ENCODE measurements at places on chromosomes 11 and 22.

DNA sequence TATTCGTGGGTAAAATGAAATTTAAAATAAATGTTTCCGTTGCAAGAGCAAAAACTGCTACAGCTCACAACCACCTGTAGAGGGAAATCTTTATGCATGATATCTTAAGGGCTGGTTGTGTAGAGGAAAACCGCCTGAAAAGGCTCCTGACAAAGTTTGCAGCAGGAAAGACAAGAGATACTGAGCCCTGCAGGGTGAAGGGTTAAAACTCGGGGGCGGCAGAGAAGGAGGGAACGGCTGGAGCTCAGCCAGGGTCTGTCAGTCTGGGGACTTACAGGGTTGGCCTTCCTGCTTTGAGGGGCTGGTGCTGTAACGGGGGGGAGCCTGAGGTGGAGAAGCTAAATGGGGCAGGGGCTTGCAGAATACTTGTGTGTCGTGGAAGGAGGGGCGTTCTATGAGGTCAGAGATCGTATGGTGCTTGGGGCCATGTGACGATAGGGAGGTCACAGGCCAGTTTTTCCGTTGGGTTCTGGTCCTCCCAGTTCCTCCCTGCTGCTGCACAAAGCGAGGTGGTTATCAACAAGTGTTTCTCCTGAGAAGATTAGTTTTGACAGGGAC, 122.9 kb upstream of the HSD17B12 start:
- no peak for DNase-seq

GRCh38 chr11:108224911-108225786, 2.3 kb downstream of the ATM start:
- DNase-seq, result no peak

DNA sequence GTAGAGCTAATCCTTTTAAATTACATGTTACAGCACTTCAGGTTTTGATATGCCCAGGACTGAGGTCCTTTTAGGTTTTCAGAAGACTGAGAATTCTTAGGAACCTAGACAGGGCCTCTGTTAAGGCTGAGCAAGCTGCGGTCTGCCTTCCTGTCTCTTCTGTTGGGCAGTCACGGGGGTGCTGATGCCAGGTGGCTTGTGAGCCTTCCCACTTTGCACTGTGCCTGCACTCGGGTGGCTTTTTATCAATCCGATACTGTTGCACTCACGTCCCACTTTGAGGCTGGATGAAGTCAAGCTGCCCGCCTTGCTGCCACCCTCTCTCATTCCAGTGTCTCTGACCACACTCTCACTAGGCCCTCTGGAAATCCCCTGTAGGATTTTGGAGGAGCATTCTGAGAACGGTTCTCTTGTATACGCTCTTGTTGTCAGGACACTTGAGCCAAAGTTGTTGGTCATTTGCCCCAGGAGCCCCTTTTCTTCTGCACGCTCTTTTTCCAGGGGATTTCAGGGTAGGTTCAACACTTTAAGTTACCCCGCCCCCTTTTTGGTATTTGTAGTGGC, 141.8 kb downstream of the TEAD1 start:
- DNase-seq, result no peak

GRCh38 chr11:122737951-122738693, 82.6 kb downstream of the UBASH3B start:
- no peak for DNase-seq

DNA sequence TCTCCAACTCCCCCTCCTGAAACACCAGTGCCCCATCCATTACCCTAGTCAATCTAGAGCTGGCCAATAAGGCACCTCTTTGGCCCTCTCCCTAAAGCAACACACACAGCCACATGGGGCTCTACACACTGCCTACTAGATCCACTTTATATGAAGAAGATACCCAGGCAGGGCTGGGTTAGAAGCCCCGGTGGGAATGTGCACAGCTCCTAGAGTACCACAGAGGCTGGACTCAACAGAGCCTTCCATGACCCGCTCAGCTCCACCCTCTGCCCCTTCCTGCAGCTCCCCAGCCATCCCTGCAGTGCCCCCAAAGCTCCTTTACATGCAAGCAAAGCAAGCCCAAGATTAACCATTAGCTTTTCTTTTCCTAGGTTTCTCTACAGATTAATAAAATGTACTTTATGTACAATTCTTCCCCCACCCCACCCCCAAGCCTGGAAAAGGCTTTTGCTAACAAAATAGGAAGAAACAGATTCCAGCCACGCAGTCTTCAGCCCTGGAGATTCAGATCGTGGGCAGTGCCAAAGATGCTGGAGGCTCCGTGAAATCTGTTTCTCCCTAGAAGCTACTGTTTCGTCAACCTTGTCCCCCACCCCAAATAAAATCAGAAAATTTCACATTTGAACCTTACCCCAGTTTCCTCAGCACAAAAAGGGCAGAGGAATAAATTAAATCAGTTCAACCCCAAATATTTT, 51.8 kb downstream of the IGSF9B start:
- DNase-seq, result no peak

GRCh38 chr11:7567311-7567710, 53.5 kb downstream of the PPFIBP2 start:
- DNase-seq, result no peak

Measured in NCI-H2081 (cell line).